ENCODE measurements at places on chromosomes 6 and 20.
A peak's percentile ranks its signal among the peaks of the same experiment; 100 is the strongest.

DNA sequence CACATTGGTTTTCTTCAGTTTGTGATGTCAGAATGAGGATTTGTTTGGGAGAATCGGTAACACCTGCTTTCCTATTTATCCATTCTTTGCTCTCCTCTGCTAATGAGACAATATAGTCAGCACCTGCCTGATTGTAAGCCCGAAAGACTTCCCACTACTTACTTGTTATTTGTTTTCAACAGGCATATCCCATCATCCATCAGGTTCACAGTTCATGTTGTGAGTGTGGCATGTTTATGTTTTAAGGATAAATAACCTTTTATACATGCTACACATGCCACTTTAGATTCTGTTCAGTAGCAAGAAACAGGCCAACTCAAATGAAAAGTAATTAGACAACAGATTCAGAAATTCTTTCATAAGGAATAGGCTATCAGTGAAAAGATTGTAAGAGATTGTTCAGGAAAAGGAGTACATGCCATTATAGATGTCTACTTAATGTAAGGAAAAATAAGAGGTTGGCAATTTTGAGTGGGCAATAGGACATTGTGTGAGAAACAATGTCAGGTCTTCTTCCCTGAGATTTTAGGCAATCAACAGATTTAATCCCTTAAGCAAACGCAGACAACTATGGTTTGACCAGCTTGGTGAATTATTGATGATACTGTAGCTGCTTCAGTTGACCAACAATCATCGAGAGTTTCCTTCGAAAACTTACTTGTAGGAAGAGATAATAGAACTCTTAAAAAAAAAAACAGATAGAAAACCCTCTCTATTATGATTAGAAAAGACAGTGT lies 7.9 kb upstream of the GPRC6A start:
- no peak for DNase-seq

- DNase-seq: no peak
These were observed 11.9 kb upstream of the ME1 start for GRCh38 chr6:83442752-83443151.

DNA sequence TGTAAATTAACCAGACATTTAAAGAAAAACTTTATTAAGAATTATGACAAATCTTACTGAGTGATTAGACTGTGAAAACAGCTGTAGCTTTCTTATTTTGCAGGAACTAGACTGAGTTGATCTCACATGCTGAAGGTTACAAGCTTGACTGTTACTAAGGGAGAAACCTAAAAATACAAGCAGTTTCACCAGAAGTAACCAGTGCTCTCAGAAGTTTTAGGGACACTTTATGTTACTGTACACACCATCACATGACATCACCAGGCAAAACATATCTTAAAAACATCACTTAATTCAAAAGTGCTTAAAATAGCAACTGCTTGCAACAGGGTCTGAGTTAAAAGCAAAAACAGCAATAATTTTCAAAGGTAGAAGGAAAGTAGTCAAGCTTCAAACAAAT lies 5.4 kb downstream of the FBXO30 start:
- DNase-seq: no peak

GRCh38 chr6:156597095-156597494 lies 180.1 kb upstream of the ARID1B start:
- DNase-seq: no peak

DNA sequence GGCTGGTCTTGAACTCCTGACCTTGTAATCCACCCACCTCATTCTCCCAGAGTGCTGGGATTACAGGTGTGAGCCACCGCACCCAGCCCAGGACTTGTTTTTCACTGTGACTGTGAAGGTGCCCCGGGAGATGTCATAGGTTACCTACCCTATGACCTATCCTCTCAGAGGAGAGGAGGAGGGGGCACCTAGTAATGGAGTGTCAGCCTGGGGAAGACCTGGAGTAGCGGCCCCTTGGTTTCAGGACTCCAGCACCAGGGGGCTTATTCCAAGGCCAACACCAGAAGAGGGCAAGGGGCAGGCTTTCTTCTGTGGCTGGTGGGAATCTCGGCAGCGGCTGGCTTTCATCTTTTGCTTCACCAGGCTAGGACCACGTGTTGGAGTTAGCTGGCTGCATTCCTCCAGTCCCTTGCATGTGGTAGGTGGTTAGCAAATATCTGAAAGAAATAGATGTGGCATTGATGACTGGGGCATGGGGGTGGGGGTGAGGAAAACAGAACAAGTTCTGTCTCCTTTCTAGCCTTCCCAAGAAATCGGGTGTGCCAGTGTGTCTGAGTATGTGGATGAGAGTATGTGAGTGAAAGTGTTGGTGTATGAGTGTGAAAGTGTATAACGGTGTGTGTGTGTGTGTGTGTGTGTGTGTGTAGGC lies 7.9 kb upstream of the ITPR3 start:
- DNase-seq: no peak

GRCh38 chr20:41412324-41413120 lies 45.9 kb upstream of the EMILIN3 start:
- no peak for DNase-seq

DNA sequence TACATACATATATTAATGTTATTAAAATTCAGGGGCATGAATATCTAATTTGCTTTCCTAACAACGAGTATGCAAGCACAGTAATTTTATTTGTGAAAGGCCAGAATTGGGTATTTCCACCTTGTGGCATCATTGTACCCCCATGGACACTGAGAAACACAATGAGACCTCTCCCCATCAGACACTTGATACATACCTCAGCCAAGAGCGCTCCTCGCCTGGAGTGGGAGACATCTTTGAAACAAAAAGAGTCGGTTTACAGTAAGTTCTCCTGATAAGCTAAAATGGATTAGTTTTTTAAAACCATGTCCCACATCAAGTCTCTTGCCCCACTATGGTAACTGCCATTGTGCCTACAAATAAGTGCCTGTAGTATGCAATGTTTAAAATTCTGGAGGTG lies 2.1 kb downstream of the CNR1 start:
- peak; percentile 50 for DNase-seq

DNA sequence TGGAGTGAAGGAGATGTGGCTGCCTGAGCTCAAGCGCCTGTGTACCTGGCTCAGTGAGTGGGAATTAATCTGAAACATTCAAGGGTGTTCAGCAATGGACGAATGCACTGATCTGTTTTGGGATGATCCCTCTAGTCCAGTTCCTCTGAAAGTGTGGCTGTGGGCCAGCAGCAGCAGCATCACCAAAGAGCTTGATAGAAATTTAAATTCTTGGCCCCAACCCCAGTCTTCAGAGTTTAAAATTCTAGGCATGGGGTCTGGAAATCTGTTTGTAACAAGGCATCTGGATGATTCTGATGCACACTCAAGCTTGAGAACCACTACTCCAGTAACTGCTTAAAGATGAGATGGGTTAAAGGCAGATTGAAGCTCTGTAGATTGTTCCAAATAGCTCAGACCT lies 59.2 kb downstream of the STMND1 start:
- DNase-seq: peak; percentile 50

DNA sequence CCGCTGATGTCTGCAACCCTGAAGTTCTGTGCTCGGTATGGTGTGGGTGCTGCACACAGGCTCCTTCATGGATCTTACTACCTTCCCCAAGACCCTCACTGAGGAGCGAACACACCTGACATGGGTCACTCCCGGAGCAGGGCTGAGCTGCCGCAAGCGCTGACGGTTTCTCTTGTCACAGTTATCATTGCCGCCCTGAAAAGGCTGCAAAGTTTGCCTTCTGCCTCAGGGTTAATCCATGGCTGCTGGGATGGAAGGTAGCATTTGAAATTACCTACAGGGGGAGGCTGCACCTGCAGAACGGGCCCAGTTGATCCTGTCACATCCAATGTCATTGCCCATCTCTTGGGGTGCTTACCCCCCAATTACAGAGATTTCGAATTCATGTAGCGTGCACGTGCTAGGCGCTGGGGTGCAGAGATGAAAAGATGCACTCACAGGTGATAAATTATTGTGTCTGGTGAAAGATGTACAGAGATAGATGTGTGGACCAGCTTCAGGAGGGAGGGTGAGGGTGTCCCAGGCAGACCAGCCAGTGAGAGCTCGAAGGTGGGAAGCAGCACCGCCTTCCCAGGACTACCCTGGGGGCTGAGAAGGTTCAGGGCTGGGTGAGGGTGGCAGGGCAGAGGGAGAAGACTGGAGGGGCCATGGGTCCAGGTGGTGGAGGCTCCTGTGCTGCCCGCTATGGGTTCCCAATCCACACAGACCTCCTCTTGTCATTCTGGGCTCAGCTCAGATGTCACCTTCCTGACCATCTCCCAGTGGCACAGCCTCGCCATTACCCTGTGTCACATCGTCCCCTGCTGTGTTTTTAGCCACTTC lies 120.1 kb downstream of the SYCP2 start:
- DNase-seq: no peak

GRCh38 chr20:62254021-62254724 lies 15.9 kb downstream of the OSBPL2 start:
- DNase-seq: no peak

DNA sequence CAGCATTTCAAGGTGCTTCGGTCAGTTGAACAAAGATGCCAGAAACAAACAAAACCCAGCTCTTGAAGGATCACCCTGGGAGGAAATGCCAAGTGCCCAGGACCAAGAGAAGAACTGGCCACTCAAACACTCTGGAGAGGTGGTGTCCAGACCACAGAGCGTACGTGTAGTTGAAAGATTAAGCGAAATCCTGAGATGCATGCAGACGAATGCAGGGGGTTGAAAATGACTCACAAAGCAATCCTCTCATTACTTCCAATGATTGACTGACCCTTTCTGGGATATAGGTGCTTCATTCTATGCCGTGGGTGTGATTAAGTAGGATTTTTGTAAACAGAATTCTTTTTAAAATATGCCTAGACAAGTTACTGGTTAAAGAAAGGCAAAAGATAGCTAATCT lies 71.5 kb upstream of the ATXN1 start:
- no peak for DNase-seq

- no peak for DNase-seq
These were observed 368.7 kb downstream of the HAO1 start for GRCh38 chr20:7571521-7572055.

- DNase-seq: peak; percentile 52
These were observed 323.3 kb downstream of the GRIK2 start for GRCh38 chr6:101716810-101717209.

DNA sequence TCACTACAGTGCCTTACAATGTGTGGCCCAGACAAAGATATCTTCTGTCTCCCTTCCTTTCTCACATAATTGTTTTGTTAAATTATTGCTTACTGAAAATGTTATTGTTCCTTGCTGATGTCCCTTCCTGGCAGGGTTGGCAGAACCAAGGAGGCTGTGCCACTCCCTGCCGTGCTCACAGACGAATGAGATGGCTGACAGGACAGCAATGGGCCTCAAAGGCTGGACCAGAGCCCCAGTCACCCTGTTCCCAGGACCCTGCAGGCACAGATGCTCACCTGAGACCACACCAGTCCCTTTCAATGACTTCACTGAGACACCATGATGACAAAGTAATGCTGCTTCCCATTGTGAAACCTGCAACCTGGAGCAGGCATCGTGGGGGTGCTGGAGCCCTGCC lies 375.1 kb downstream of the HACE1 start:
- no peak for DNase-seq

DNA sequence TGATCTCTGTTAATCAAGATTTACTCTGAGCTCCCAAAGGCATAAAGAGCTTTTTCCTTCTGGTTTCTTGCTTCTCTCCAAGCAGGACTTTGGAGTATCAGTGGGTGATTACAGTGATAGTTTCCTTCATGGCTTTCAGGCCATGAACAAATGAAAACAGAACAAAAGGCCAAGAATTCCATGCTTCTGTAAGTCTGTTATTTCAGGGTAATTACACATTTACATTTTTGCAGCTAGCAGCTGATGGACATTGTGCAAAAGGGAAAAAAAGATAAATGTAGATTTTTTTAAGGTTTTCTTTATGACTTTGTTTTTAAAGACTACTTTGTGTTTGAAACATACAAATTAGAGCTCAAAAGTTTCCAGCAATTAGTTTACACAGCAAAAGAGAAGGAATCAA lies 441.6 kb downstream of the PLCB1 start:
- no peak for DNase-seq

DNA sequence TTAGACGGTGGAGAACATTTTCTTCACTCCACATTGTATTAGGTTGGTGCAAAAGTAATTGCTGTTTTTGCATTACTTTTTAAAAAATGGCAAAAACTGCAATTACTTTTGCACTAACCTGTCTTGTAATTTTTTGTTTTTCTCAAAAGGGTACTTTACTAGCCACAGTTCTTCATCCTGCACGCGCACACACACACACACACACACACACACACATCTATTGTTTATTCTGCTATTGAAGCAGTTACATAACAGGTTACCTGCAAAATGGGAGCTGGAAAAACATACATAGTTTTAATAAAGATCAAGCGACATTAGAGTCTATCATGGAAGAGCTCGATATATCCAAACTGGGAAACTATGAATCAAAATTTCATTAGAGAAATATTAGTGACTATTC lies 235.2 kb downstream of the SIM1 start:
- DNase-seq: no peak

- no peak for DNase-seq
These were observed 108.4 kb upstream of the PLEKHG1 start for GRCh38 chr6:150491131-150491810.

GRCh38 chr6:159017757-159018559 lies 18.0 kb upstream of the RSPH3 start:
- DNase-seq: no peak
